ENCODE measurements at places on chromosomes 2 and 18.
A peak's percentile ranks its signal among the peaks of the same experiment; 100 is the strongest.

GRCh38 chr18:49214706-49215105, 245.7 kb downstream of the DYM start:
- no peak for DNase-seq

GRCh38 chr2:182907081-182907830, 40.8 kb upstream of the FRZB start:
- no peak for DNase-seq

DNA sequence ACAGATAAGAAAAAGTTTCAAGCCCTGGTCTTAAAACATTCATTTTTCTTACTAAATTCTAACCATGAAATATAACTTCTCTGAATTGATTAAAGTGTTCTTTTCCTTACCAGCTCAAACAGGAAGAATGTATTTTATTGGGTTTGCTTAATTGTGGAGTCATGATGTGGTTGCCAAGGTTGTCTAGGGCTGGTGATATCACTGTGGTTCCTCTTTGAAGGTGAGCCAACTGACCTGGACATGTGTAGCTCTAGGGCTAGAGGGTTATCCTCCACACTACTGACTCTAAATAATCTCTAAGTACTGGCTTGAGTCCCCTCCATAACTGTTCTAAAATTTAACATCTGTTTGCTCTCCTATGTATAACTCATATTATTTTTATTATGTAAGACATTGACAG, 529.6 kb downstream of the PIK3C3 start:
- DNase-seq, result no peak

DNA sequence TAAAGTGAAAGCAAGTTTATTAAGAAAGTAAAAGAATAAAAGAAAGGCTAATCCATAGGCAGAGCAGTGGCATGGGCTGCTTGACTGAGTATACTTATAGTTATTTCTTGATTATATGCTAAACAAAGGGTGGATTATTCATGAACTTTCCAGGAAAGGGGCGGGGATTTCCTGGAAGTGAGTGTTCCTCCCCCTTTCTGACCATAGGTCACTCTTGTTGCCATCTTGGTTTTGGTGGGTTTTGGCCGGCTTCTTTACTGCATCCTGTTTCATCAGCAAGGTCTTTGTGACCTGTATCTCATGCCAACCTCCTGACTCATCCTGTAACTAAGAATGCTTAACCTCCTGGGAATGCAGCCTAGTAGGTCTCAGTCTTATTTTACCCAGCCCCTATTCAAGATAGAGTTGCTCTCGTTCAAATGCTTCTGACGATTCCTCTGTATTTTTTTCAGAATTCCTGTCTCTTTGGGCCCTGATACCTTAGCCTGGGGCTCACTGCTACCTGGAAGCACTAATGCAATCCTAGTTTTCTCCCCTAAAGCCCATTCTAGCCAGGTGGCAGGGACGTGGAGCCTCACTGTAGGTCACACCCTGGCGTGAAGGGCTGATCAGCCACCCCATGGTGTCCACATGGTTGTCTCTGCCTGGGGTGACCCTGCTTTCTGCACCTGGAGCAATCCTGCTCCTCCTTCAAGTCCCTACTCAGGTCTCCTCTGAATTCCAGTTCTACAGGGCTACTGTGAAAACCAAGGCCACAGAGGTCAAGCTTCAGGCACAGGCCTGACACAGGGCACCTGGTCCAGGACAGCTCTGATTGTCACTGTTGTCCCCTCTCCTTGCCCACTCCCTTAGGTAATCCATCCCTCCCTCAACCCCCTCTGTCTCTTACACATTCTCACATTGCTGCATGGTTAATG, 6.0 kb upstream of the SLC35F6 start:
- DNase-seq, result peak; percentile 94

DNA sequence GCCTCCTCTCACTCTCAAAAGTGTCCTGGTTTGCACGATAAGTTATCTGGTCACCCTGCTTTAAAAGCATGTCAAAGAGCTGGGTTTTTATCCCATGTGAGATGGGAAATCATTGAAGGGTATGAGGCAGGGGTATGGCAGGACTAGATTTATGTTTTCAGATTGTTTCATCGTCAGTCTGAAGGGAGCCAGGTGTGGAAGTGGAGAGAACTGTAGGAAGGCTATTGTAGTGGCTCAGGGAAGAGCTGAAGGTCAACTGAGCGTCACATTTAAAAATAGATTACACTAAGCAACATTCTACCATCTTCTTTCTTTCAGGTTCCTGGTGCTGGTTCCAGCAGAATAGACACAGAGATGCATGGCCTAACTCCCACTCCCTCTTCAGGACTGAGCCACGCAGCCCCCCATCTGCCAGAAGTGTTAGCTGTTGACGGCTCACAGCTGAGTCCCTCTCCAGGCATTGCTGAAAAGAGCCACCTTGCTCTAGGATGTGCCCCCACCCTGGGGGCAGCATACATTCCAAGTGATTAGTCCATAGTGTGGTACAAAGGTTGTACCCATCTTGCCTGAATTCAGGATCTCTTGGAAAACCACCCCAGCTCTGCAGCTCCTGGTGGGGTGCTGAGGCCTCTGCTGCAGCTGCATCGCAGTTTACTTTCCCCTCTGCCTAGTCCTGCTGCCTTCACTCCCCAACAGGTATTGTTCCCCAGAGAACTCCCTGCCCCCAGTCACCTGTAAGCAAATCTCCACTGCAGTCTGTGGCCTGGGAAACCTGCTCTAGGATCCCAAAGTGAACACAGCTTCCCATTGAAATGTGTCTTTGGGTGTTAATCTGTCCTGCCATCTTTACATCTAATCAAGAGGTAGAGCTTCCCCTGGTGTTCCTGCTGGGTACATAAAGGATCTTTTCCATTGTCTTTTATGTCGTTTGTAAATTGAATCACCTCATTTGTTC, 79.5 kb upstream of the KLF7 start:
- DNase-seq, result no peak

DNA sequence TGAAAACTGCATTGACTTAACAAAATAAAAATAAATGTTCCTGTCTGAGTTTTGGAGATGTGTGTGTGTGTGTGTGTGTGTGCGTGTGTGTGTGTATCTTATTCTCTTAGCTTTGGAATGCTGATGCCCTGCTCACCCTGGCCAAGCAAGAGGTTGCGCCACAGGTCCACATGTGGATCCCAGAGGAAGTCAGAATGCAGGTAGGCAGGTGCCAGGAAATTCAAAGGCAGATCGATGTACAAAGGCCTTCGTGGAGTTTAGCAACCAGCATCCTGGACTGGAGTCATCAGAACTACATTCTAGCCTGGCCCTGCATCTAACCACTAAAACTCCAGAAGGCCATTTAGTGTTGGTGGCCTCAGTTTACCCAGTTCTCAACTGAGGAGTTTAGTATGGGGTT, 12.4 kb downstream of the G6PC2 start:
- no peak for DNase-seq

DNA sequence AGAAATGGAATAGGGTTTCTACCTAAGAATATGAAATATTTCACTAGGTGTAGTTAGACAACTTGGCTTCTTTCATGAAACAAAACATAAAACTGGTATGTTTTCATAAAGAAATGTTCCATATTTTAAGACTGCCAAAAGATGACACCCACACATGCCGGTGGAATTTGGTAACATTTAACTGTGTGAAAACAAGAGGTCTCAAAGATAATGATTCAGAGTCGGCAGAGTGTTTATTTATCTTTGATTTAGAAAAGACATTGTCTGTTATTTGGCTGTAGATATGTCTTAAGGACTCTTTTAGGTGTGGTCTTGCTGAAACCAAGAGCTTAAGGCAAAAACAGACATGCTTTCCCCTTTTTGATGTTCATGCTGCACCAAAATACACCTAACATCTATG, 63.5 kb upstream of the FN1 start:
- DNase-seq, result no peak

DNA sequence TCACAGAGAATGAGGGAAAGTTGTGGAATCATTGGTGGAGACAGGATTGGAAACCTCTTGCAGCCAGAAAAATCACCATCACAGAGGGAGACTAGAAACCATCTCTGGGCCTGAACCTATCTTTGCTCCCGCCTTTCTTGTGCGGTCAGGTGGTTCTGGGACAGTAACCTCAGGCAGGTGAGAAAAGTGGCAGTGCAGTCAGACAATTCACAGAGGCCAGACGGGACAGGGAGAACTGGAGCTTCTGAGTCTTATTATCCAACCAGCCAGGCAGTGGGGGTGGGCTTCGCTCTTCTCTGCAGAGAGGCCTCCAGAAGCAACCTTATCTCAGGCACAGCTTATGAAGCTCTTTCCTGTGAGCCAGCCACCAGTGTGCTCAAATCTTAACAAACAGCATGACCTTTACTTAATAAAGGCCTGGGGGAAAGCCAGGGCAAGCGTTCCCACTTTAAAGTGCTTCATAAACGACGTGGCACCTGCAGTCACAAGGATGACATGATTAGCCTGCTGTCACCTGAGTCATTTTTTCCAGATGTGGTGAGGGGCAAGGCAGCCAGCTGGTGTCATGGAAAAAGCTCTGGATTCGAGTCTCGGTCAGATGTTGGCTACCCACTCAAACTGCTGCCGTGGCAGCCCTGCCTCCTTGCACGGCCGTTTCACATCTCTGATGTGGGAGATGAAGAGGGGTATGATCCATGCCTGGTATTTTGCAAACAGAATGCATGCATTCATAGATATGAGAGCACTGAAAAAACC, 109.7 kb downstream of the B3GNT2 start:
- no peak for DNase-seq

DNA sequence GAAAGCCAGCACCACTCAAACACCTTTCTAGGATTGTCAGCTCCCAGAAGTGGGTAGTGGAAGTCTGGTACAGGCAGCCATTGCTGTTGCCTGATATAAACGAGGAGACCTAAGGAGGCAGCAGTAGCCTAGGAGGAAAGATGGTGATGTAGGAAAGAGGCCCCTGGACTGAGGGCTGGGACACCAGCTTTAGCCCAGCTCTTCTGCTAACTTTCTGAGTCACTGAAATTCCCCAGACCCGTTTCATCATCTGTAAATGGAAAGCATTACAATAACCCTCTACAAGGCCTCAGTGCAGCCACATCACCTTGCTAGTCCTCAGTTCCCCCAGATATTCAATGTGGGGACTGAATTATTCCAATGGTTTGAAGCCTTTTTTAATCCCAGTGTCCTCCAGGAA, 336.5 kb downstream of the TNS1 start:
- no peak for DNase-seq

DNA sequence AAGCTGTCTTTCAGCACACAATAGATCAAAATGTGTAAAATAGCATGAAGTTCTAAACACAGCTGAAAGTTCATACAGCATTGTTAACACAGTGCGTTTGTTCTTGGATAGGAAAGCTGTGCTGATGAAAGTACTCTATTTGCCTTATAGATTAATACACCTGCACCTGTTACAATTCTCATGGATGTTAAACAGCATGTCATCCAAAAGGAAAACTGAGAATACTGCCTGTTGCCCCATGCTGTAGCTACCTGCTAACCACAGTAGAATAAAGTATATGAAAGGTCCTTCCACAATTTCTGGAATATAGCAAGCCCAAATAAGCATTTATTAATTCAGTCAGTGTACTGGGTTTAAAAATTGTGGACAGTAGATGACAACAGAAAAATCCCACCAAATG, 166.7 kb upstream of the DTNA start:
- DNase-seq, result no peak

DNA sequence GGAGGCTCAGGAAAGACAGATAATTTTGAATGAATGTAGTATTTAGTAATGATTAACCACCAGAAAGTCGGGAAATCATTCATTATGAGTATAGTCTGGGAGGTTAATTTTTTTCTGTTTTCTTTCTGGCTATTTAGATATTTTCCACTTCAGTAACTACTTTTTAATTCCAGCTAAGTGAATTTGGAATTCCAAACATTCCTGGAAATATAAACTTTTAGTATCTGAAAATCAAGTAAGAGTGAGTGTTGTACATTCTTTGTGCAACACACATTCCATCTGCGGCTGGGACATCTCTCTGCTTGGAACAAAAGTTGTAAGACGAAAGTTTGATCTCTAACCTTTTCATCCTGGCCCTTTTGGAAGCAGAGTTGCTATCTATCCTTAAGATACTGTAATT, 275.7 kb upstream of the SPRED2 start:
- no peak for DNase-seq

DNA sequence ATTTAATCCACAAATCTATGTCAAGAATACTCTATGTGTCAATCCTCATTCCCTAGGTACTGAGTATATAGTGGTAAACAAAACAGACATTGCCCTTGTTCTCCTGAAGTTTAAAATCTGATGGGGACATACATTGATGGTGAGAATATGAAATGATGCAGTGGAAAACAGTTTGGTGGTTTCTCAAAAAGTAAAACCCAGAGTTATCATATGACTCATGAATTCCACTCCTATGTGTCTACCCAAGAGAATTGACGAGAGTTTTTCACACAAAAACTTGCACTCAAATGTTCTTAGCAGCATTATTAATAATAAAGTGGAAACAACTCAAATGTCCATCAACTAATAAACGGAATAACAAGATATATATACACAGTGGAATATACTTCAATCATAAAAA, 586.7 kb downstream of the CCDC85A start:
- no peak for DNase-seq

- DNase-seq, result no peak
Measured at GRCh38 chr18:25125680-25126079, 226.3 kb downstream of the ZNF521 start.

DNA sequence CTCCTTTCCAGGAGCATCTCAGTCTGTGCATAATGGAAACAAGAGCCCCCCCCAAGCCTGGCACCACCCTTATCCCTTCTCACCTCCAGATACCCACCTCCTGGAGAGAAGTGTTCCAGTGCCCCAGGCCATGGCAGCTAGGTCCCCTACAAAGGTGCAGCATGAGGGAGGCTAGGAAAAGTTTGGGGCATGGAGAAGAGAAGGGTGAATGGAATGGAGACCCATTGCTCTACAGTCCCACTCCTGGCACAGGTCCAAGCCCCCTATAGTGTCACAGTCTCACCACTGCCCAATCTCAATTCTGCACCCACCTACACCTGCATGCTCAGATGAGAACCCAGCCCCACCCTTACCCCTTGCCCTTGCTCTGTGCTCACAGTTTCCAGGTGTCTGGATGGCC, 897 bp downstream of the SLC23A3 start:
- DNase-seq, result no peak
